ENCODE measurements at places on chromosomes 6 and 20. TPM values are rescaled to one million over a fixed set of nuclear protein-coding genes. Genes with fewer than 3 reads are reported as not detected.

The NCOA5 gene
- total RNA-seq: 10.5 TPM

The RAET1E gene
- not detected for total RNA-seq

The TIAM2 gene
- 5.3 TPM for total RNA-seq

The FILIP1 gene
- total RNA-seq: 0.06 TPM

The CALHM5 gene
- not detected for total RNA-seq

All from CD4-positive, alpha-beta T cell (primary cell).